ENCODE measurements at places on chromosomes 12 and 14. TPM values are rescaled to one million over a fixed set of nuclear protein-coding genes. Genes with fewer than 3 reads are reported as not detected.
A peak's percentile ranks its signal among the peaks of the same experiment; 100 is the strongest.

GRCh38 chr12:30219047-30219446 lies 435.3 kb upstream of the TMTC1 start:
- H3K27ac ChIP-seq, result no peak overlapping the region
- no peak overlapping the region for H3K4me3 ChIP-seq
- no peaks in the 10 kb centered on the region for H3K4me1 ChIP-seq

DNA sequence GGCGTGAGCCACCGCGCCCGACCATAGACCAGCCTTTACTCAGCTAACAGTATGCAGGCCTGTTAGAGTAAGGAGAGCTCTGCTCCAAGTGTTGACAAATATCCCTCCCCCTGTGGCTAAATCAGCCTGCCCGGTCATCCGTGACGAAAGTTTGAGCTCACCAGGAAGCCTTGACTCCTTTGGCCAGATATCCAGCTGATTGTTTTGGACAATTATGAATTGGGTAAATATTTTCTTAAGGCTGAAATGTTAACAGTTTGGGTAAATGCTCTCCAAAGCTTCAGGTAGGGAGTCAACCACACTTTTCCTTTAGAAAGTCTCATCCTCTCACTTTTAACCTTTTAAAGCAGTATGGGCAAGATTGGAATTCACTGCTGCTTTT lies 157.9 kb downstream of the PAWR start:
- no peaks in the 10 kb centered on the region for H3K4me1 ChIP-seq
- no peak overlapping the region for H3K27ac ChIP-seq
- H3K4me3 ChIP-seq, result no peak overlapping the region

DNA sequence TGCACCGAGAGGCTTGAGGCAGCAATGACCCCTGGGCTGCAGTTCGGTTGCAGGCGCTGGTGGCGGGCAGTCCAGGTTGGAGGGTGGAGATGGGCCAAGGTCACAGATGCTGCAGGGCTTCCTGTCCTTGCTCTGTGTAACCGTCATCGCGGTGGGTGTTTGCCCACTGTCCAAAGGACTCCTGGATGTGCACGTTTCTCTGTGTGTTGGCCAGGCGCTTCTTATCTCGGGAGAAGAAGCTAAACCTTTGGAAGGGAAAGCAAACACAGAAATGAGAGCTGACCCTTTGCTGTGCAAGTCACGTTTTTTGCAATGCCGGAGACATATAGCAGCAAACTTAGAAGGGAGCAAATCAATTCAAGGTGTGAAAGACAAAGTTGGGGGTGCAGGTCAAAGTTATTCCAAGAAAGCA lies 14.5 kb downstream of the SNRNP35 start:
- no peak for DNase-seq
- no peaks in the 10 kb centered on the region for H3K4me1 ChIP-seq
- peaks cover 34% of the 10 kb centered on the region for H3K36me3 ChIP-seq
- no peak overlapping the region for H3K27ac ChIP-seq
- no peak overlapping the region for H3K4me3 ChIP-seq
- no peaks in the 10 kb centered on the region for H3K27me3 ChIP-seq

GRCh38 chr14:55482936-55483605 lies 42.7 kb upstream of the TBPL2 start:
- H3K4me3 ChIP-seq, result no peak overlapping the region
- no peaks in the 10 kb centered on the region for H3K36me3 ChIP-seq
- no peaks in the 10 kb centered on the region for H3K27me3 ChIP-seq
- no peak for DNase-seq
- no peaks in the 10 kb centered on the region for H3K4me1 ChIP-seq

- H3K4me3 ChIP-seq, result no peak overlapping the region
- H3K4me1 ChIP-seq, result peaks cover 50% of the 10 kb centered on the region
- no peaks in the 10 kb centered on the region for H3K36me3 ChIP-seq
- H3K27me3 ChIP-seq, result no peaks in the 10 kb centered on the region
- peak; percentile 80 for DNase-seq
- H3K27ac ChIP-seq, result peak overlapping the region; percentile 59
Measured at GRCh38 chr14:104681689-104682074, 7.7 kb upstream of the INF2 start.

DNA sequence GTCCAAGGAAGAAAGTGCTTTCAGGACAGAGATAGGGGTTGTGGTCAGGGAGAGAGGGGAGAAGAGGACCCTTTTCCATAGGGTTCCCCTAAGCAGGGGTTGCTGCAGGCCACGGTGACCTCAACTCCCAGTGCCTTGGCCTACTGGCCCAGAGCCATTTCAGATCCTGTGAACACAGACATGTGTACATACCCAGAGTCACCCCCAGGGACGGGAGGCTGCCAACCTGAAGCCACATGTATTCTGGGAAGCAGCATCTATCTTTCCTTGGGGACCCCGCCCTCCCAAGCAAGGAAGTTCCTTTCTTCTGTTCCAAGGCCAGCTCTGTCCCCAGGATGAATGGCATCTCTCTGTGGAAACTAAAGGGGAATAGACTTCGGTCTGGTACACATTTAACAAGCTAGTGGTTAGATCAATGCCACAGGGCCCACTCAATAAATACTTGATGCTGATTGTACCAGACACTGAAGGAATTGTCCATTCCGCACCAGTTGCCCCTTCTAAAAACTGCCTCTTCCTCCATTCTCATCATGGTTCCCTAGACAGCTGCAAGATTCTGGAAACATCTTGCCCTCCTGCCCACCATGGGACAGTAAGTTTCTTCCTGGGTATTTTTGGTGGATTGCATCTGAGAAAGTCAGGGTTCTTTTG lies 25.2 kb upstream of the DGLUCY start:
- no peak for DNase-seq
- no peaks in the 10 kb centered on the region for H3K4me1 ChIP-seq
- H3K27ac ChIP-seq, result no peak overlapping the region
- no peaks in the 10 kb centered on the region for H3K27me3 ChIP-seq
- no peak overlapping the region for H3K4me3 ChIP-seq
- no peaks in the 10 kb centered on the region for H3K36me3 ChIP-seq

DNA sequence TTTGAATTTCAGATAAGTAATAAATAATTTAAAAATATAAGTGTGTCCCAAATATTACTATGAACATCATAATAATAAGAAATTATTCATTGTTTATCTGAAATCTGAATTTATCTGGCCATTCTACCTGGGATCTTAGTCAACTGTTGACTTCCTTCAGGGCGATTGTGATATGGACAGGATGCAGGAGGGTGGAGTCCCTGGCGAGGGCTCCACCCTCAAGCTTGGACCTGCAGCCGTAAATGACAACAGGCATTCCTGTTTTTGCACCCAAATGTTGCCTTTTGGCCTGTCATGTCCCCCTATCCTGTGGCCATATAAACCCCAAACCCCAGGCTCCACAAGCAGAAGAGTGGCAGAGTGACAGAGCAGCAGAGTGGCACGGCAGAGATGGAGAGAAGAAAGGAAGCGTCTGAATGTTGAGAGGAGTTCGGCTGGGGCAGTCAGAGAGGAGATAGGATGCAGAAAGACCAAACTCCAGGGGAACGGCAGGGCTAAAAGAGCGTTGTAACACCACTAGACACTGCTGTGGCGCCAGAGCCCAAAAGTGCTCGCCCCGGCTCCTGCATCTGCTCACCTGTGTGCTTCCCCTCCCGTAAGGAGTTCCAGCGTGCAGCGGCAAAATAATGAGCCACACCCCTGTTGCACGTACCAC lies 39.4 kb upstream of the FUT8 start:
- H3K27ac ChIP-seq, result no peak overlapping the region
- H3K4me3 ChIP-seq, result no peak overlapping the region
- no peaks in the 10 kb centered on the region for H3K4me1 ChIP-seq
- no peak for DNase-seq

DNA sequence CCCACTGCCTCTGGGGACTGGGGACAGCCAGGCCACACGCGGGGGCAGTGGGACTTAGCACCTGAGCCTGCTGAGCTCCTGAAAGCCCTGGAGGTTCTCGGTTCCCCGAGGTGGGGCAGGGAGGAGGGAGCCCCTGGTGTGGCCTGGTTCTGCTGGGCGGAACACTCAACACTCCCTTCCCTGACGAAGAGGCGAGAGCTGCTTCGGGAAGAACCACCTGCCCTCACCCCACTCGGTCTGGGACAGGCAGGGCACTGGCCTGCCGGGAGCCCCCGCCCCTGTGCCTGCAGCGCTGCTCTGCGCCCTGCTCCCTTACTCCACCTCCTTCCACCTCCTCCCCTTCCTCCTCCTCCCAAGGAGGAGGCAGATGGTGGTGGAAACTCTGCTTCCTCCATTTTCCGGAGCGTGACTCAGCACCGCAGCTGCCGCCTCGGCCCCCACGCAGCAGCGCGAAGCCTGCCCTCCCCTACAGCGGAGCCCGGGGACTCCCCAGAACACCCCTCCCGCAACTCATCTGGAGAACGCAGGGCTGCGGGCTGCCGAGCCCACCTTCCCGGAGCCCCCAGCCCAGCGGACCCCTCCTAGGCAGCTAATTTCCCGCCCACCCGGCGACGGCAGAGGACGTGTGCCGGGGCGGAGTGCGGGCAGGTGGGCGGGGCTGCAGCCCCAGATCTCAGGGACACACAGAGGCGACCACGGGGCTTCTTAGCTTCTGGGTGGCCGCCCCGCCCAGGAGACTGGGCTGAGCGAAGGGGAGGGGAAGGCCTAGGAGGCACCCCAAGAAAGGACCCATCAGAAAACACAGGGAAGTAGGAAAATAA lies 11.7 kb upstream of the INF2 start:
- H3K27me3 ChIP-seq, result no peaks in the 10 kb centered on the region
- H3K27ac ChIP-seq, result peak overlapping the region; percentile 82
- no peaks in the 10 kb centered on the region for H3K36me3 ChIP-seq
- H3K4me1 ChIP-seq, result peaks cover 46% of the 10 kb centered on the region
- peak overlapping the region; percentile 25 for H3K4me3 ChIP-seq

GRCh38 chr14:102829016-102829548 lies 51.8 kb downstream of the TRAF3 start:
- DNase-seq, result no peak
- H3K4me1 ChIP-seq, result peaks cover 19% of the 10 kb centered on the region
- H3K36me3 ChIP-seq, result no peaks in the 10 kb centered on the region
- H3K27me3 ChIP-seq, result no peaks in the 10 kb centered on the region

DNA sequence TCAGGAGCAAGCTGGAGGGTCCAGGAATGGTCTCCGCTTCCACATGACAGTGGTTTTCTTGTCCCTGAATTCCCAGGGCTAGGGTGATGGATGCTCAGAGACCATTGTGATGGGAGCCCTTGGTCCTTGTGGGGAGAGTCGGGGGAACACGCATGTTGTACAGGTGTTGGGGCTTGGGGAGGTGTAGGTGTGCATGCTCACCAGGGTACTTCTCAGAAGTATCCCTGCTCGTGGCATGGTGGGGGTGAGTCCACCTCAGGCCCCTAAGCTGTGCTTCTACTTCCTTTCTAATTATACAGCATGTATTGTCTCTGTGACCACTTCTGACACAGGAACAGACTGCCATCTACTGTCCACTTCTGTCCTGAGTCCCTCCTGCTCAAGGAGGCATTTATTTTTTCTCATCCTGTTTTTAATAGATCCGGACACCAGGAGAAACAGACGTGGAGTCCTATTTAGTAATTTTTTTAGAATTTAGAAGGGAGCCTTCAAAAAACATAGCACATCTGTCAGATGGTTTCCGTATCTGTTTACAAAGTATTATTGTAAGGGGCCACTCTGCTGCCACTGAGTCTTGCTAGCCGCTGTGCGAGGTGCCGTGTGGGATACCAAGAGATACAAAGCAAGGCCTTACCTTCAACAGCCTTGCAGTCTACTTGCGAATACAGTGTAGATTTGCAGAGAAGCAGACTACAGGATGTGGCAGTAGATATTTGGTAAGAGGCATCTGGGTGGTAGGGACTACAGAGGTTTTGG lies 10.5 kb downstream of the NTF3 start:
- DNase-seq, result peak; percentile 66
- H3K4me1 ChIP-seq, result no peaks in the 10 kb centered on the region
- H3K27ac ChIP-seq, result no peak overlapping the region
- H3K4me3 ChIP-seq, result no peak overlapping the region
- peaks cover 2% of the 10 kb centered on the region for H3K27me3 ChIP-seq

DNA sequence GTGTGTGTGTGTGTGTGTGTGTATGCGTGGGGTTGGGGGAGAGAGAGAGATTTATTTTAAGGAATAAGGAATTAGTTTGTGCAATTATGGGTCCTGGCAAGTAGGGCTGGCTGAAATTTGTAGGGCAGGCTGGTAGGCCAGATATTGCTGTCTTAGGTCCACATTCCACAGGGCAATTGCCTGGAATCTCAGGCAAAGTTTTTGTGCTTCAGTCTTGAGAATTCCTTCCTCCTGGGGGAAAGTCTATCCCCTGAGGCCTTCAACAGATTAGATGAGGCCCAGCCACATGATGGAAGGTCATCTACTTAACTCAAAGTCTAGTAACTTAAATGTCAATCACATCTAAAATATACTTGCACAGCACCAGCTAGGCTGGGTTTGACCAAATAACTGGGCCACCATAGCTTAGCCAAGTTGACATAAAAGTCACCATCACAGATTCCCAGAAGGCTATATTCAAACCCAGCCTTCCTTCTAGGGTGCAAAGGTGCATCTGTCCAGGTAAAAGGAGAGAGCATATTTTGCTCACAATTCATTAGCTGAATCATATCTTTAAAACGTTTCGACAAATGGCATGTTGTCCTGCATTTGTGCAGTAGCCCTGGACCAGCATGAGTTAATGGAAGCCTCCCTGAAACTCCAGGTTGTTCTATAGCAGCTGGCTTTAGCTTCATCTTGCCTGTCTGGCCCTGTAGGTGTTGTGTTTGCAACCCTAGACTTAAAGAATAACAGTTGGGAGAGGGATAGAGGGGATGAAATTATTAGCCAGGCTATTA lies 63.1 kb downstream of the C14orf132 start:
- H3K27me3 ChIP-seq, result no peaks in the 10 kb centered on the region
- H3K4me3 ChIP-seq, result no peak overlapping the region
- peak; percentile 56 for DNase-seq

DNA sequence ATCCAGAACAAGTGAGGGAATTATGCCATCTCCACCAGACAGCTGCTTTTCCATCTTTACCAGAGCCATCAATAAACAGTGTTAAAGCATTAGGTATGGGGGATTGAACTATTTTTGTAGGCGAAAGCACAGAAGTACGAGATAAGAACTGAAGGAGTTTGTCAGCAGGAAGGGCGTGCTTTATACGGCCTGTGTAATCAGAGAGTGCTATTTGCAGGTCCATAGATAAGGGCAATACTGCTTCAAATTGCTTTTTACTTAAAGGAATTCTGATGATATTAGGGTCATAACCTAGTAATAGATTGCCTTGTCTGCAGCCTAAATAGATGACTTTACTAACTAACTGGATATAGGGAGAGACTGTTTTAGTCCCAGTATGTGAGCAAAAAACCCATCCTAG lies 20.3 kb upstream of the CLEC4E start:
- peak; percentile 55 for DNase-seq
- no peak overlapping the region for H3K4me3 ChIP-seq
- peaks cover 19% of the 10 kb centered on the region for H3K4me1 ChIP-seq
- no peaks in the 10 kb centered on the region for H3K27me3 ChIP-seq
- H3K36me3 ChIP-seq, result no peaks in the 10 kb centered on the region

- H3K36me3 ChIP-seq, result no peaks in the 10 kb centered on the region
- H3K4me1 ChIP-seq, result no peaks in the 10 kb centered on the region
- H3K27me3 ChIP-seq, result no peaks in the 10 kb centered on the region
- DNase-seq, result no peak
Measured at GRCh38 chr14:104299993-104300761, 161.8 kb downstream of the KIF26A start.

The GPR162 gene
- 51.0 TPM for total RNA-seq

The ANO4 gene
- total RNA-seq, result 0.33 TPM

The DNAJC22 gene
- total RNA-seq, result 0.49 TPM

The TCL1B gene
- not detected for total RNA-seq

The GDF3 gene
- total RNA-seq, result not detected

The KCNC2 gene
- total RNA-seq, result not detected
